Activated CD8-positive, alpha-beta memory T cell treated with anti-CD3 and anti-CD28 coated beads for 1 hour (primary cell): ENCODE measurements at places on chromosomes 4 and X.

GRCh38 chrX:46814966-46815365 is 21.9 kb upstream of the RP2 start:
- DNase-seq, result no peak

DNA sequence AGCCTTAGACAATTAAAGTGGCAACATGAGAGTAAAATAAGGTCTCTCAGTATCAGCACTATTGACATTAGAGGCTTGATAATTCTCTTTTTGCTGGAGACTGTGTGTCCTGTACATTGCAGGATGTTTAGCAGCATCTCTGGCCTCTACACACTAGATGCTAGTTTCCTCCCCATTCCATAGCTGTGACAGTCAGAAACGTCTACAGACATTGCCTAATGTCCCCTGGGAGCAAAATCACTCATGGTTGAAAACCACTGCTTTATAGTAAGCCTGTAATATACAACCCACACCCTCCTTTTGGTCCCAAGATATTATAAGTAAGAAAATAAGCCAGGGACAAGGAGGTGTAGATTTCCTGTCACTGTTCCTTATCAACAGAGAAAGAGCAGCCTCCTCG is 166.0 kb downstream of the FRMPD4 start:
- no peak for DNase-seq

- no peak for DNase-seq
Measured at GRCh38 chr4:101122019-101122418, 225.3 kb downstream of the PPP3CA start.

DNA sequence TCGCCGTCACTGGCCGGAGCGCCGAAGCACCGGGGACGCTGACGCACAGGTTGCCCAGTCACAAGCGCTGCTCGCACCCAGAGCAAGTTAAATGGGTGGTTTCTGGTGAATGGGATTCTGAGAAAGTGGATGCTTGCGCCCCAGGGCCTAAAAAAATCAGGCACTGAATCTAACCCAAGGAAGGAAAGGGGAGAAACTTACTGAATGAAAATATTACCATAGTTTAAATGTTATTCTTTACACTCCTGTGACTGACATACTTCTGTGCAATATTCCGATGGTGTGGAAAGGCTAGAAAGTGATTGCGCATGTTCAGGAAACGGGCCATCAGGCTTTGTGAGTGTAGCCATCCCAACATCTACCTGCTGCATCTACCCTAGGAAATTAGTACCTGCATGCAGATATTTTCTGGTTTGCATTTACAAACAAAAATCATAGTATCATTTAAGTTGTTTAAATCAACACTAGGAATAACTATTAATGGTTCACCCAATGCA is 838 bp upstream of the ABCG2 start:
- no peak for DNase-seq

DNA sequence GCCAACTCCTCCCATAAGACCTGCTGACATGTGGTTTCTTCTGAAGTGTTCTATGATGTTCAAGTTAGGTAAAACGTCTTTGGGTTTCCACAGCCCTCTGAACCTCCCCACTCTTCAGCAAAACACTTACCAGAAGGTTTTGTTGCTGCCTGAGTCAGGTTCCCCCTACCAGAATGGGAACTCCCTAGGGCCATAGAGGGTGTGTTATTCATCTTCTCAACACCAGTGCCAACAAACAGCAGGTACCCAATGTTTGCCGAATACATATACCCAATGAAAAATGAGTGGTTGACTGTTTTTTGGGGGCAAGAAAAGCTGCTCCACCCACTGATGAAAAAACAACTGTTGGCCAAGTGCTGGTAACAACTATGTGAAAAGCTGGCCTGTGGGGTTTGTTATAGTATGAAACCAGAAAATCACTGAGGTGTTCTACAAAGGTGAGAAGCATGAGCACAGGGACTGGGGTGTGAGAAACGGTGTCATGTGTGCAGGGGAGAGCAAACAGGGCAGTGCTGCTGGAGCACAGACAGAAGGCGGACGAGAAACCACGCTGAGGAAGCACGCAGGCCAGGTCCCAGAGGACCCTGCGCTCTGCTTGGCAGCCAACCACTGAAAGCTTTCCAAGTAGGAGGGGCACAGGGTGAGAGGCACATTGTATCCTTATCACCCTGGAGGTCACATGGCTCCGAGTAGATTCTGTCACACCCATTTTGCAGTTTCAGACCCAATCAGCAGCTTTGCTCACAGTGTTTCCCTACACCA is 28.8 kb downstream of the ATP8A1 start:
- peak; percentile 42 for DNase-seq

- DNase-seq, result no peak
Measured at GRCh38 chr4:113837397-113837796, 75.9 kb upstream of the CAMK2D start.

- no peak for DNase-seq
Measured at GRCh38 chr4:40820101-40820500, 70.3 kb downstream of the NSUN7 start.

GRCh38 chr4:113447769-113448168 is 313.8 kb downstream of the CAMK2D start:
- DNase-seq, result no peak

GRCh38 chr4:178427663-178428062 is 985.4 kb upstream of the AGA start:
- DNase-seq, result no peak

GRCh38 chr4:1296324-1297022 is 6.8 kb downstream of the MAEA start:
- no peak for DNase-seq

DNA sequence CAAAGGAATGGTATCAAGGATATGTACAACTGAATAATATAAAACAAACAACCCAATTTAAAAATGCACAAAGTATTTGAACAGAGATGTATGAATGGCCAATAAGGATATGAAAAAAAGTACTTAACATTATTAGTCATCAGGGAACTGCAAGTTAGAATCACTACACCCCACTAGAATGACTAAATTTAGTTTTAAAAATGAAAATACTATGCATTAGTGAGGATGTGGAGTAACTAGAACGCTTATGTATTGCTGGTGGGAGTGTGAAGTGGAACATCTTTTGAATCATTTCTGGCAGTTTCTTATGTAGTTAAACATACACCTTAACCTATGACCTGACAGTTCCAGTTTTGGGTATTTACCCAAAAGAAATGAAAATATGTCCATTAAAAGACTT is 13.0 kb upstream of the SLC16A2 start:
- DNase-seq, result no peak

DNA sequence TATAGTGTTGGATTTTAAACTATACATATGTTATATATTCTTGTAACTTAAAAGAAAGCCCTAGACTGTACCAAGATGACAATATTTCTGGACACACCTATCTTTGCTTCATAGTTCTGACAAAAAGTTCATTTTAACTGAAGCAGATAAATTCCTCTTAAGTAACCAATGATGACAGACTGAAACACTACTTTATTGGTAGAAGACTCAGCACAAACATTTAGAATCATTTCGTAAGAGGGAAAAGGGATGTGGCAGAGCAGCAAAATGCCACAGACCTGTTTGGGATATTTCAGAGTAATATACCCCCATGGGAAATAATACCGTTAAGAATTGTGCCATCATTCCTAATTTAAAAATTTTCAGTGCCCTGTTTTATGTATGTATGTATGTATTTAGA is 56.2 kb downstream of the APOO start:
- DNase-seq, result no peak

- DNase-seq, result no peak
Measured at GRCh38 chr4:111678479-111678878, 466.8 kb upstream of the FAM241A start.

DNA sequence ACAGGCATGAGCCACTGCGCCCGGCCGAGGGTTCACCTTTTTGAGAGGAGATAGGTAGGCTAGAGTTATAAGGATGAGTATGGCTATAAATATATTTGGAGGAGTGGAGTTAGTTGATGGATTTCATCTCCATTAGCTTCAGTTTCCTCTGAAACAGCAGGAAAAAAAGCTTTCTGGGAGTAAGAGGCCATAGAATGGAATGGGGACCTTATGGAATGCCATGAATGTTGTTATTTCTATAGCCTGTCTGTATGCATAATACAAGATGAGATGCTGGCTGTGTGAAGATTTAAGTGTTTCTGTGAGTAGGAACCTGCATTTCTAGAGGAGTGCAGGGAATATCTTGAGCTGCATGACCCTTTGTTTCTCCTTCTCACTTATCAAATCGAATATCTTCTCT is 114.9 kb upstream of the ARX start:
- no peak for DNase-seq

DNA sequence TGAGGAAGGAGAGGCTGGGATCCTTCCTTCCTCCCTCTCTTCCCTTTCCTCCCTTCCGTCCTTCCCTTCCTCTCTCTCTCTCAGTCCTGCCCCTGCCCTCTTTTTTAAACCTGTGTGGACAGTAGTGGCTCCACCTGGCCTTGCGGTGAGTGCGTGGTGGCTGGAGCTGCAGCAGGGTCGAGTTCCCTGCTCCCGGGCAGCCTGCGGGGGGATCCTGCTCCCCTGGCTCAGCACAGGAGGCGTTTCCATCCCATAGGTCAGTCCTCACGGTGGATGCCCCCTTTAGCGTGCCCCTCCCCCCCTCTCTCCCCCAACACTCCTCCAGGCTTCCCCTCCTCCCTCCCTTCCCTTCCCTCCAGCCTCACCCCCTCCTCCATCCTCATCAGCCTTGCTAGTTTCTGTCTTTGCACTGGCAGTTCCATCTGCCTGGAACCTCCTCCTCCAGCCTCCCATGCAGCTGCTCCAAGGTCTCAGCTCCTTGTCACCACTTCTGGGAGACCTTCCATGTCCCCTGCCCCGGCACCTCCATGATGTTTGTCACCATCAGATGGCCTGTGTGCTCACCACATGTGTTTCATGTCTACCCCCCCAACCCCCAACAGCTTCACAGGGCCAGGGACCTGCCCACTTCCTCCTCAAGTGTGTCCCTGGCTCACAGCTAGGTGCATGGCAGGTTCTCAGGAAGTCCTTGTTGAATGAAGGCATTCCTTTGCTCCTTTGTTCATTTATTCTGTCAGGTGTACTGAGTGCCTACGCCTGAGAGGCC is 68.4 kb downstream of the PSAPL1 start:
- no peak for DNase-seq

DNA sequence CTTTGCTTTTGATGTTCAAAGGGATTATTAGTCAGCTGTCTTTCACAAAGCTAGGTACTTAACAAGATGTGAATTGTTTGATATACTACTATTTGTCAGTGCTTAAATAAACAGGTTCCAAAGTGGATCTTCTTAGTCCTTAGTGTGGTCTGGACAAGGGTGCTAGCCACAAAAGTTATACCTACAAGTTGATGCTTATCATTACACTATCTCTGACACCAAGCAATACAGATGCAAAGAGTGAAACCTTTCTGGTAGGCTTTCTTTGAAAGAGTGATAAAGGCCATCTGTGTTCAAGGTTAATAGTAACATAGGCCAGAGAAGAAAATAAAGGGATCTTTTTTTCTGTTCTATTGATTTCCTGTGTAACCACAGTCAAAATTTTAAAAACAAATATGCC is 12.2 kb upstream of the RBPJ start:
- DNase-seq, result no peak
